Stimulated activated CD4-positive, alpha-beta T cell treated with anti-CD3 and anti-CD28 coated beads, TNF-alpha, amount 100 ng/mL, for 48 hours (primary cell): ENCODE measurements at places on chromosomes 16 and 17.

DNA sequence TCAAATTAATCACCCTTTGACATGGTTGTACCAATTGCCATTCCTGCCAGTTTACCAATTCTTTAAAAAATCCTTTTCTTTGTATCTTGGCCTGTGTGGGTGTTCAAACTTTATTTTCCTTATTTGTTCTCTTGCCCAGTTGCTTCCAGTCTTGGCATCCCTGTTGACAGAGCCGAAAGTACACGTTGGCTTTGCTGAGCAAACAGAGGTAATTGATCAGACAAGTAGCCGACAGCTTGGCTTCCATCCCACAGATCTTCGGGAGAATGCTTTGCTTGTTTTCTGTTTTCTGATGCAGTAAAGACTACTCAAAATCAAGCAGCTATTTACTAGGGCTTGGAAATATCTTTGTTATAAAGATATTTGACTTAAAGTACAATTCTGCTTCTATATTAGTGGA is 506.8 kb upstream of the SALL1 start:
- no peak for DNase-seq

- DNase-seq = no peak
These were observed 44.0 kb downstream of the TUBD1 start for GRCh38 chr17:59848778-59849177.

GRCh38 chr17:364308-364707 is 11.7 kb upstream of the RPH3AL start:
- DNase-seq = no peak

DNA sequence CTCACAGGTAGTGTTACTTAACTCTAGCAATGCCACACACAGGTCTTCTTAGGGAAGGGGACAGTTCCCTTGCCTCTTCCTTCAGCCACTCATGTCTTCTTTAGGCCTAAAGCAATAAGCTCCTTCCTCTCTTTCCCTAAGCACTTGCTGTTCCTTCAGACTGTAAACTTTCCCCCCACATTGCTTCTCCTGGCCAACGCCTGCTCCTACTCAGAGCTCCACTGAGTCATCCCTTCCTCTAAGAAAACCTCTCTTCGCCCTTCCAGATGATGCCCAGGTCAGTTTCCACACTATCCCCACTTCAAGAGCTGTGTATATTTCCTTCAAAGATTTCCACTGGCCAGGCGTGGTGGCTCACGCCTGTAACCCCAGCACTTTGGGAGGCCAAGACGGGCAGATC is 12.5 kb upstream of the EPOP start:
- no peak for DNase-seq

GRCh38 chr17:40779181-40779909 is 3.0 kb downstream of the KRT27 start:
- no peak for DNase-seq
